ENCODE measurements at places on chromosomes 4 and X. TPM values are rescaled to one million over a fixed set of nuclear protein-coding genes. Genes with fewer than 3 reads are reported as not detected.

The FGFR3 gene
- 34.3 TPM for total RNA-seq

GRCh38 chrX:43500996-43501694 is 155.0 kb upstream of the MAOA start:
- H3K4me3 ChIP-seq: no peak overlapping the region
- DNase-seq: no peak
- no peak overlapping the region for H3K27ac ChIP-seq
- H3K27me3 ChIP-seq: peaks cover 24% of the 10 kb centered on the region
- no peaks in the 10 kb centered on the region for H3K36me3 ChIP-seq

The LGI2 gene
- 0.86 TPM for total RNA-seq

- H3K36me3 ChIP-seq: no peaks in the 10 kb centered on the region
- no peak overlapping the region for H3K27ac ChIP-seq
- no peak overlapping the region for H3K4me3 ChIP-seq
- H3K27me3 ChIP-seq: no peaks in the 10 kb centered on the region
These were observed 5.7 kb upstream of the ZNF330 start for GRCh38 chr4:141215030-141215429.

The CENPE gene
- total RNA-seq: 17.9 TPM

DNA sequence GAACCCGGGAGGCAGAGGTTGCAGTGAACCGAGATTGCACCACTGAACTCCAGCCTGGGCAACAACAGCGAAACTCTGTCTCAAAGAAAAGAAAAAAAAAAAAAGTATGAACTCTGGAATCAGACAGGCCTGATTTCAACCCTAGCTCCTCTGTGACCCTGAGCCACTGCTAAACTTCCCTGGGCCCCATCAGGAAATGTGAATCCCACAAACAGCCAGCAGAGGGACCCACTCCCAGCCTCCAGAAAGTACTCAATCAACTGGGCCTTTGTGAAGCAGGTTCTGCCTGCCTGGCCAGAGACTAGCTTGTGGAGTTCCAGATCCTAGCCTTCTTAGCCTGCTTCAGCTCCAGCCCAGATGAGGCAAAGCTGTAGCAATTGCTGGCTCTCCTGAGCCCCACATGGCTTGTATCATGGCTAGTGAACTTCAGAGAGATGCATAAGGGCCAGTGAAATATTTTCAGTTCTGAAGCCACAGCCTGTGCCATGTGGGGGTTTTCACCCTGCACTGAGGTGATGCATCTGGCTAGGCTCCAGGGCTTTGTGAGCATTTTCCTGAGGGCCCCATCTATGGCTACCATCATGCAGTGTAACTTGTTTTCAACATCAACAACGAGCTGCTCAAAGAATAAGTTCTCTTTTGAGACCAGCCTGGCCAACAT is 7.2 kb upstream of the IDS start:
- H3K4me1 ChIP-seq: peaks cover 20% of the 10 kb centered on the region
- peak; percentile 68 for DNase-seq
- peaks cover 6% of the 10 kb centered on the region for H3K36me3 ChIP-seq
- no peak overlapping the region for H3K27ac ChIP-seq
- no peak overlapping the region for H3K4me3 ChIP-seq

GRCh38 chrX:127726227-127726626 is 326.0 kb downstream of the ACTRT1 start:
- DNase-seq: no peak
- H3K27me3 ChIP-seq: no peaks in the 10 kb centered on the region
- no peak overlapping the region for H3K27ac ChIP-seq
- H3K36me3 ChIP-seq: no peaks in the 10 kb centered on the region
- H3K4me1 ChIP-seq: no peaks in the 10 kb centered on the region

The CSAG1 gene
- not detected for total RNA-seq

DNA sequence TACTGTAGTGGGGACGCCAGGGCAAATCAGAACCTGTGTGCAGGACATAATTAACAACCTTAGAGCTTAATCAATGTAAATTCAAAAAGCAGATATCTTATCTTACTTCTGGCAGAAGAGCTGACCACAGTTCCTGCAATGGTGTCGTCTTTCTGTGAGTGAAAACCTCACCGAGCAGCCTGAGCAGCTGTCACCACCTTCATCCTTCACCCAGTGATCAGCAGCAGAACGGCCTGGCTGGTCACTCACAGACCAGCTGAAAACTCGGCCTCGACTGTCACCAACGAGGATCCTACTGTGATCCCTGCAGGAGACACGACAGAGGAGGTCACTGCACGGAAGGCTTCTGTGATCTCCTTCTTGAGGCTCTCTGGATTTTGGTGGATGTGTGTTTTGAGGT is 94.2 kb downstream of the CDS1 start:
- DNase-seq: no peak
- no peaks in the 10 kb centered on the region for H3K27me3 ChIP-seq
- peaks cover 17% of the 10 kb centered on the region for H3K4me1 ChIP-seq
- H3K27ac ChIP-seq: no peak overlapping the region
- H3K36me3 ChIP-seq: peaks cover 5% of the 10 kb centered on the region

The PCDH10 gene
- total RNA-seq: not detected

- no peak overlapping the region for H3K27ac ChIP-seq
- no peaks in the 10 kb centered on the region for H3K36me3 ChIP-seq
- no peak for DNase-seq
These were observed 21.3 kb downstream of the SPACA5 start for GRCh38 chrX:48028091-48028490.

DNA sequence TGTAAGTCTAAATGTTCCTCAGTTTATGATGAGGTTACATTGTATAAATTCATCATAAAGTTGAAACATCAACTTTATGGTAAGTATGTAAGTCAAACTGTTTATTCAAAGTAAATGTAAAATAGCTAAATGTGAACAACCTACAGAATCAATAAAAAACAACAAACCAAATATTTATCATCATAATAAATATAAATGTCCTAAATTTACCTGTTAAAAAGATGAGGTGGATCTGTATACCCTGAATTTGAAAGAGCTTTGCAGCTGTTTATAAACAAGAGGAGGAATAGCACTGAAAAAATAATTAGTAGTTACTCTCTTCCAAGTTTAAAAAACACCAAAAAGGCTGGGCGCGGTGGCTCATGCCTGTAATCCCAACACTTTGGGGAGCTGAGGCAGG is 13.7 kb downstream of the ABHD18 start:
- no peaks in the 10 kb centered on the region for H3K4me1 ChIP-seq
- H3K27ac ChIP-seq: no peak overlapping the region
- H3K27me3 ChIP-seq: no peaks in the 10 kb centered on the region
- DNase-seq: no peak
- no peak overlapping the region for H3K4me3 ChIP-seq

The PDZD4 gene
- total RNA-seq: 0.59 TPM

DNA sequence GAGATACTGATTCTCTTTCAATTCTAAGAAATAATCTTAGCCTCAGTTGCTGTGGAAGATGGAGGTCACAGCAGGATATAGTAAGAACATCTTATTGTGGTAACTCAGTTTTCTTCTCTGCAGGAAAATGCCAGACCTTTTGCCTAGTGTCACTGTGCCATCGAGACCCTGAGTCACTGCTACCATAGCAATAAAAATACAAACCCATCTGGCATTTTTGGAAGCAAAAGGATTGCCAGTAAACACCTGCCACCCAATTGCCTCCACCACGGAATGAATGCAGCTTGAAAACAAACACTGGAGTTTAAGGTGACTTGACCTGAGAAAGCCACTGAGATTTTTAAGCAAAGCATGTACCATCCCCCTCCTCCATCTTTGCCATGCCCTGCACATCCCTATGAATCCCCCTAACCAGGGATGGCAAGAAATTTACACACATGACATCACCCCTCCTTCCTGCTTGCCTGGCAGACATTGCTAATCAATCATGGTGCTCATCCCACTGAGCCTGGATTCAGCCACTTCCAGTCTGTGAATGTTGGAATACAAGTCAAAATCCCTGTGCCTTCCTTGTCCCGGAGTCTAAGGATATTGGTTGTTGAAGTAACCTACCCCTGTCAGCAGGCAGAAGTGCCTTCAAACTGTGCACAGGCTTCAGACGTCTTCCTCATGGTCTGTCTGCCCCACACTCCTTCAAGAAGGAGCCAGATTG is 59.6 kb upstream of the MAMLD1 start:
- no peak overlapping the region for H3K27ac ChIP-seq
- no peaks in the 10 kb centered on the region for H3K36me3 ChIP-seq
- no peak for DNase-seq
- H3K27me3 ChIP-seq: no peaks in the 10 kb centered on the region

DNA sequence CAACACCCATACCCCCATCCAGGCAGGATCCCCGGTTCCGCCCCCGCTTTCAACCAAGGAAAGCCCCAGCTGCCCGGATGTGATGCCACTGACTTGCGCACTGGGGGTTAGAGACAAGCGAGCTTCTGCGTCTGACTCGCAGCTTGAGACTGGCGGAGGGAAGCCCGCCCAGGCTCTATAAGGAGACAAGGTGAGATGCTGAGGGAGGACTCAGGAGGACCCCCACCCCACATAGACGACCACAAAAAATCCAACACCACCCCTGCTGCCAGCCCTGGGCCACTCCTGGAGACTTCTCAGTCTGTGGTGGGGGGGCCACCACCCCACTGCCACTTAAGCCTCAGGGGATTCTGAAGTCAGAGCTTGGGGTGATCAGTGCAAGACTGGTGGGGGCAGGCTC is at the start of gene MAGEA4:
MAGEA4 (plus strand) TSS at position 110 of the 400 bp plus-strand sequence. CDS start 10,776 bp downstream, outside the sequence.
- no peak within 1 kb of the TSS for H3K4me3 ChIP-seq
- no peaks in the 10 kb centered on the region for H3K4me1 ChIP-seq
- no peak for DNase-seq
- no peak within 1 kb of the TSS for H3K27ac ChIP-seq

DNA sequence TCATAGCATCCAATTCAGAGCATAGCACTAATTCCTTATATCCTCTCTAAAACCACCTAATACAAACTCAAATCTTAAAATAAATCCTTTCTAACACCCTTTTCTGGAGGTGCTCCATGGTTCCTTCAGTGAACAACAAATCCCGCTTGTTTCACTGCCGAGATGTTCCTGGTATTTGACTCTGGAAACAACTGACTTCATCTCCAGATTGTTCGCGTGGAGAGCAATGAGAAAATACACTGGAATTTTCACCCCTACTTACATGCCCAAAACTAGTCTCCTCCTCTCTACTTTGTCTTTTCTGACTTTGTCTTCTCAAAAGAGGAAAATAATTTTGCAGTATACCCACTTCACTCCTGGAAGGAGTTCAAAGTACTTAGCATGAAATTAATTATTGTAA is 129.0 kb downstream of the PLS3 start:
- no peak overlapping the region for H3K4me3 ChIP-seq
- no peaks in the 10 kb centered on the region for H3K36me3 ChIP-seq
- H3K27me3 ChIP-seq: no peaks in the 10 kb centered on the region
- no peak overlapping the region for H3K27ac ChIP-seq

- no peak for DNase-seq
- H3K4me1 ChIP-seq: no peaks in the 10 kb centered on the region
- no peaks in the 10 kb centered on the region for H3K36me3 ChIP-seq
- no peak overlapping the region for H3K27ac ChIP-seq
- no peak overlapping the region for H3K4me3 ChIP-seq
These were observed 178.7 kb downstream of the SH3KBP1 start for GRCh38 chrX:19708683-19709082.

DNA sequence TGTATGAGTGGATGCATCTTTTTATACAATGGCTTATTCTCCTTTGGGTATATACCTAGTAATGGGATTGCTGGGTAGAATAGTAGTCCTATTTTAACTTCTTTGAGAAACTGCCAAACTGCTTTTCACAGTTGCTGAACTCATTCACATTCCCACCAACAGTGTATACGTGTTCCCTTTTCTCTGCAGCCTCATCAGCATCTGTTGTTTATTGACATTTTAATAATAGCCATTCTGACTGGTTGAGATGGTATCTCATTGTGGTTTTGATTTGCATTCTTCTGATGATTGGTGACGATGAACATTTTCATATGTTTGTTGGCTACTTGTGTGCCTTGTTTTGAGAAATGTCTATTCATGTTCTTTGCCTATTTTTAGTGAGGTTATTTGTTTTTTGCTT is 687.0 kb upstream of the EPHA5 start:
- DNase-seq: no peak
- H3K4me1 ChIP-seq: no peaks in the 10 kb centered on the region
- no peaks in the 10 kb centered on the region for H3K27me3 ChIP-seq

GRCh38 chr4:7398104-7398423 is 36.7 kb downstream of the PSAPL1 start:
- H3K27ac ChIP-seq: no peak overlapping the region
- peaks cover 9% of the 10 kb centered on the region for H3K36me3 ChIP-seq
- peak; percentile 50 for DNase-seq
- H3K4me1 ChIP-seq: peaks cover 8% of the 10 kb centered on the region

- no peak overlapping the region for H3K4me3 ChIP-seq
- H3K27me3 ChIP-seq: no peaks in the 10 kb centered on the region
These were observed 14.1 kb downstream of the HPSE start for GRCh38 chr4:83320548-83320947.

DNA sequence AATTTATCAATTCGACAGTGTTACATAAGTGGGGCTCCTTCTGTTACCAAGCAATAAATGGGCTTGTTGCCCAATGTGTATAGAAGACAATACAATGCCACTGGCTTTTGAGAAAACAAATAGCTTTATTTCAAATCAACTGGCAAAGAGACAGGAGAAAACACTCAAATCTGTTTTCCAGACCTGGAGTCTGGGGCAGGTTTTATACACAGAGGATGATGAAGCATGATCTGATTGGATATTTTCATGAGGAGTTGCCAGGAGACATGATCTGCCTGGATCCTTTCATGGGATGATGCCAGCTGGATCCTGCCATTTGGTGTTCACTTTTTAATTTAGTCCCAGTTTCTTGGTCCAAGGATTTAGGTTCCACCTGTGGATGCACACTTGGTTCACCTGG is 287.9 kb downstream of the CXXC4 start:
- DNase-seq: no peak
- no peaks in the 10 kb centered on the region for H3K36me3 ChIP-seq

The MID1 gene
- total RNA-seq: 70.5 TPM
